ENCODE measurements at places on chromosomes 6 and 20.
A peak's percentile ranks its signal among the peaks of the same experiment; 100 is the strongest.

DNA sequence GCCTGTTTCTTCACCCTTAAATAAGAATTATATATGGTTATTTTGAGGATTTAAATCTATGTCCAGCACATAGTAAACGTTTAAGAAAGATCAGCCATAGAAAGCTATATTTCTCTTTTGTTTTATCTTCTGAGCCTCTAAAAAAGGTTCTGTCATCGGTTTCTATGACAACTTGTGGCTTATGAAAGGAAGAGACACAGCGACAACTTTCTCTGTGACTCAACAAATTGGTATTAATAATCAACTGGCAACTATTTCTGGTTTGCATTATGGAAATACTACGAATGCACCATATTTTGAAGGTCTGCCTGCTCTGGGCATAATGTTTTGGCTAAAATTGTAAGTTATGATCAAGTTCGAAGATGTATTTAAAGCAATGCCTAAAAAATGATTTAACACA lies 751.0 kb downstream of the CD109 start:
- no peak for DNase-seq

DNA sequence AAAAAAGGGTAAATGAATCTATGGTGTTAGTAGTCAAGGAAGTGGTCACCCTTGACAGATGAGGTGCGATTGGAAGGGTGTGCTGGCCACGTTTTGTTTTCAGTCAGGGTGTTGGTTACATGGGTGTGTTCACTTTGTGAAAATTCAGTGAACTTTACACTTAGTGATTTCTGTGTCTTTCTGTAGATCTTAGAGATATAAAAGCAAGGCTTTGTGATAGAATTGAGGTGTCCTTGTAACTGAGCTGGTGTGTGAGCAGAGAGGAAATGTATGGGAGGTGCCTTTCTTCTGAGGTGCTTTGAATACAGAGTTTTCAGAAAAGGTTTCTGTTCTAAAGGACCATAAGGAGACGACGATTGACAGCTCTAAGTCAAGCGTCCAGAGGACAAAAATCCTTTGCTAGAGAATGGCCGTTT lies 90.5 kb downstream of the SAMD3 start:
- no peak for DNase-seq

DNA sequence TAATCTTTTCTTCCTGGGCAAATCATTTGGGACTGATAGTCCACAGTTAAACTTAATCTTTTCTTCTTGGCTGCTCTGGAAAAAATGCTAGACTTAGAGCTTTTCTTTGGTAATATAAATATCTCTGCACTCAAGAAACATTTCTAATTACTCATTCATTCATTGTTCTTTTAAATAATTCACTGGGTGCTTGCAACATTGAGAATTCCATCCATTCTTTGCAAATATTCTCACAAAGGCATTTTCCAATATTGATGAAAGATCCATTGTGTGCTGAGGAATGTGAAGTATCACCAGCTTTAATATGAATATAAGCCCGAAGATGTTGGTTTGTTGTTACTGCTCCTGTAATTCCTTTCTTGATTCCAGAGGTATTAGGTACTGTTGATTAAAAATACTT lies 38.4 kb downstream of the AKAP7 start:
- peak; percentile 2 for DNase-seq

- no peak for DNase-seq
Measured at GRCh38 chr6:33613146-33613794, 7.9 kb upstream of the ITPR3 start.

- no peak for DNase-seq
Measured at GRCh38 chr20:44019638-44020335, 105.1 kb downstream of the TOX2 start.

DNA sequence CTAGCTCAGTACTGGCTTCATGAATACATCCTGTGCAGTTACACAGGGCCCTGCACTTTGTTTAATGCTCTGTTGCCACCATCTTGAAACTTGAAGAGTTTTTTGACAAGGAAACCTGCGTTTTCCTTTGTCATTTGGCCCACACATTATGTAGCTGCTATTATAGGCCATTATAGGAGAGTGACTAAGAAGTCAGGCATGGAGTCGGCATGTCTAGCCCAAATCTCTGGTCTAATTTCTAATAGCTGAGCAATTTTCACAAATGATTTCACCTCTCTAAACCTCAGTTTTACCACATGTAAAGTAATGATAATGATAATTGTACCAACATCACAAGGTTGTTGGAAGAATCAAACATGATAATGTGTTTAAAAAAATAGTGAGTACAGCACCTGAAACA lies 67.1 kb upstream of the MYLIP start:
- no peak for DNase-seq

- no peak for DNase-seq
Measured at GRCh38 chr20:13341737-13342393, 120.8 kb downstream of the ISM1 start.

GRCh38 chr6:79646006-79646405 lies 14.9 kb downstream of the SH3BGRL2 start:
- peak; percentile 74 for DNase-seq

GRCh38 chr20:63234693-63235398 lies 859 bp upstream of the BIRC7 start:
- peak; percentile 90 for DNase-seq

DNA sequence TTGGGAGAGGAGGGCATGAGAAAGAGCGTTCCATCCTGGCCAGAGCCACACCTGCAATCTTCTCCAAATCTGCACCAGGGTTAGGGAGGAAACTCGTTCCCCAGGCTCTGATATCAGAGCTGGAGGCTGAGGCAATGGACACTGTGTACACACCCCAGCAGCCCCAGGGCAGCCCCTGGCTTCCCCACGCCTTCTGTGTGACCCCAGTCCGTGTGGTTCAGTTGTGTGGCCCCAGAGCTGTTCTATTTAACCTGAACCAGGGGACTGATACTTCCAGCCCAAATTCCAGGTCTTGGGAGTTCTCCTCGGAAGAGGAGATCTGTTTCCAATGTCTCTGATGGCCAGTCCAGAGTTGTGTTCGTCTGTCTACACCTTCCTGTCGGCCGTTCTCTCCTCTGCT lies 242.6 kb upstream of the EXOC2 start:
- no peak for DNase-seq

- no peak for DNase-seq
Measured at GRCh38 chr6:1075880-1076279, 236.0 kb upstream of the FOXQ1 start.

DNA sequence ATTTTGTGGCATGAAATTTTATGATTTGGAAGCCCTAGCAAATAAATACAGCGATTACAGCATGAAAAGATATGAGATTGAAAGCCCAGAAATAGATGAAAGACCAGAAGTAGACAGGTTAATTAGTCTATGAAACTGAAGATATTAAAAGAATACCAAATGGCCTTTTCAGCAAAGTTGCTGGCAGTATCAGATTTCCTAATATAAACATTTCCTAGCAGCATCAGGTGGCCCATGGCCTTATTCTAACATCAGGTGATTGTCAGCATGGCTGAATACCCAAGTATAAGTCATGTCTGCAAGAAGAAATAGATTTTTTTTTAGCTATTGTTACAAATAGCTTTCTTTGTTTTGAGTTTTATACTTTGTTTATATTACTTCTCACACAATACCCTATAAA lies 93.2 kb downstream of the CLVS2 start:
- DNase-seq, result no peak

- DNase-seq, result peak; percentile 71
Measured at GRCh38 chr6:63236398-63236817, 25.1 kb downstream of the FKBP1C start.

DNA sequence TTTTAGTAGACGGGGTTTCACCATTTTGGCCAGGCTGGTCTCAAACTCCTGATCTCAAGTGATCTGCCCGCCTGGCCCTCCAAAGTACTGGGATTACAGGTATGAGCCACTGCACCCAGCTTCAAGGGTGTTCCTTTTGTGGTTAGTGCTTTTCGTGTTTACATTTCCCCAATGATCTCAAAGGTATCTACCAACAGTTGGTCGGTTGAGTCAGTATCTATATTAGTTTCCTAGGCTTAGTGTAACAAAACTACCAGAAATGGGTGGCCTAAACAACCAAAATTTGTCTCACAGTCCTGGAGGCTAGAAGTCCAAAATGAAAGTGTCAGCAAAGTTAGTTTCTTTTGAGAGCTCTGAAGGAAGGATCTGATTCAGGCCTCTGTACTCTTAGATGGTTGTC lies 30.1 kb downstream of the CASP8AP2 start:
- no peak for DNase-seq

GRCh38 chr20:45342855-45343531 lies 5.2 kb downstream of the SDC4 start:
- DNase-seq, result no peak

DNA sequence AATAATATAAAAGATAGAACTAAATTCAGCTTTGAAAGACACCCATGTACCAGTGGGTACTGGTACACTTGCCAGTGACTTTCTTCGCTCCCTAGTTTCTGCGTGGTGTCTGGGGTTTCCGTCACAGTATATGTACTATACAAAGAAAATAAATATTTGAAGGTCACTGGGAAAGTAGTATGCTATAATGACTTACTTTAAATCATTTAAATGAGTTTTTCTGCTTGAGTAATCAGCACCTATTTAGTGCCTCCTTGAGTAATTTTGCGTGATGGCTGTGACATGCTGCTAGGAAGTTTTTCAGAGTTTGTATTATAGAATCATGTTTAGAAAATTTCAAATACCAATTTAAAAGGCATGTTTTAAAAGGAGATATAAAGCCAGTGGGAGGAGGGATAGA lies 3.2 kb upstream of the CTCFL start:
- no peak for DNase-seq

GRCh38 chr20:31687777-31688176 lies 34.9 kb downstream of the BCL2L1 start:
- no peak for DNase-seq

DNA sequence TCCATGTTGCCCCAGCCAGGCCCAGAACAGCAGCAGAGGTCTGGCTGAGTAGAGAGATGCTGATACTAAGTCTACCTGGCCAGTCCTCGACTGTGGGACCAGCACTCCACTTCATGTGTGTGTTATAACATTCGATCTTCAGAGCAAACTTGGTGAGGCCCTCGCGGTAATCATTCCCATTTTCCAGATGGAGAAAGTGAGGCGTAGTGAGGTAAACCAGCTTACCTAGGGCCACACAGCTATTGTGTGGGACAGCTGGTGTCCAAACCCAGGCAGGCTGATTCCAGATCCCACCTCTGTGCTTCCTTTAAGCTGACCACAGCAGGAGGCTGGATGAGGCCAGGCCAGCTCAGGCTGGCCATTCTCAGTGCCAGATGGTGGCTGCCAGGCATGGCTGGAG lies 47.7 kb upstream of the SLC32A1 start:
- no peak for DNase-seq

DNA sequence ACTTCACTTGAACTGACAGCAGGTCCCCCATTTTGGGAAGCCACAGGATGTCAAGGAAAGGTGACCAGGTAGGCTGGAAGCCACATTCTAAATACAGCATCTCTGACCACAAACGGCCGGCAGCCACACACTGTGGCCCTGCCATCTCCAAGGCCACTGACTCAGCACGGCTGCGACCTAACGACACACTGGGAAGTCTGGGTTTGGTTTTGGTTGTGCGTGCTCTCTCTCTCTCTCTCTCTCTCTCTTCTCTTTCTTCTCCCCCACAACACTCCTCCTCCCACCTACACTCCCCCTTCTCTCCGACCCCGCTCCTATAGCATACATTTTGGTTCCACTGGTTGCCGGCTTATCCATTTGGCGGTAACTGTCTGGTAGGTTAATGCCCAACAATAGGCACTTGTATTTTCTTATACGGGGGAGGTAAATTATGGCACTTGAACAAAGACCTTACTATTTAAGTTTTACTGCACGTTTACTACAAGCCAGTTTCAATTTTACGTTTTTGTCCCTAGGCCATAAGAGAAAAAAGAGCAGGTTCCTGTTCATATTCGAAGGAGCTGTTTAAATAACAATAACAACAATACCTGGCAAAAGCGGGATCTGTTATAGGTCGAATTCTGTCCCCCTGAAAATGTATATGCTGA lies 103.6 kb downstream of the GMDS start:
- DNase-seq, result peak; percentile 6
